Right cardiac atrium (tissue), 5 donors: ENCODE measurements at places on chromosomes 6 and 20. TPM values are rescaled to one million over a fixed set of nuclear protein-coding genes. Genes with fewer than 3 reads are reported as not detected.

GRCh38 chr20:53163486-53163885 is 191.3 kb downstream of the TSHZ2 start:
- no peak for DNase-seq

- DNase-seq, result no peak
Observed at GRCh38 chr6:64733433-64733832, 973.6 kb downstream of the EYS start.

DNA sequence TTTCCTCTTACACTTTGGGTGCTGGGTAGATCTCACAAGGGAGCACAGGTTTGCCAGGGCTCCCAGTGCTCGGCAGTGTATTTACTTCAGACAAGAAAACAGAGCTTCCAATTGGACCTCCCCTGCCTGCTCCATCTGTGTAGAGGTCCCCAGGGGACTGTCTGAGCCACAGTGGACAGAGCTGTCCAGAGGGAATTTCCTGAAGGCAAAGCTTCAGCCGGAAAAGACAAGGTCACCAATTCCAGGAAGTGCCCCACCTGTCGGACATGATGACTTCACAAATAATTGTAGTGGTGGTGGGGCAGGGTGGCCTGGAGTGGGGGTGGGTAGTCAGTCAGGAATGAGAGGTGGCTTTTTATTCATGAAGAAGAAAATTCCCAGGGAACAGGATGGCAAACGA is 18.6 kb downstream of the ADGRF5 start:
- DNase-seq, result no peak

DNA sequence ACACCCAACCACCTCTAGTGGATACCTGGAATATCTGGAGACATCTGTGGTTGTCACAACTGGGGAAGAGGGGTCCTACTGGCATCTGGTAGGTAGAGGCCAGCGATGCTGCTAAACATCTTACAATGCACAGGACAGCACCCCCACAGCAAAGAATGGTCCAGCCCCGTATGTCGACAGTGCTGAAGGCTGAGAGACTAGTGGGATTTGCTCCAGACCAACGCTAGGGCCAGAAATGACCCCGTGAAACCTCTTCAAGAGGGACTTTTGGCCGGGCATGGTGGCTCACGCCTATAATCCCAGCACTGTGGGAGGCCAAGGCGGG is 7.2 kb downstream of the PREX1 start:
- DNase-seq, result no peak

- no peak for DNase-seq
Observed at GRCh38 chr6:128097009-128097408, 196.2 kb upstream of the THEMIS start.

Gene GTSF1L
- not detected for total RNA-seq

Gene OR12D3
- not detected for total RNA-seq

Gene ZMYND8
- 31.4 TPM for total RNA-seq

Gene CTAGE9
- not detected for total RNA-seq
